Stimulated activated CD4-positive, alpha-beta T cell treated with anti-CD3 and anti-CD28 coated beads, TNF-alpha, amount 100 ng/mL, for 24 hours (primary cell): ENCODE measurements at places on chromosomes 13 and 19.
A peak's percentile ranks its signal among the peaks of the same experiment; 100 is the strongest.

DNA sequence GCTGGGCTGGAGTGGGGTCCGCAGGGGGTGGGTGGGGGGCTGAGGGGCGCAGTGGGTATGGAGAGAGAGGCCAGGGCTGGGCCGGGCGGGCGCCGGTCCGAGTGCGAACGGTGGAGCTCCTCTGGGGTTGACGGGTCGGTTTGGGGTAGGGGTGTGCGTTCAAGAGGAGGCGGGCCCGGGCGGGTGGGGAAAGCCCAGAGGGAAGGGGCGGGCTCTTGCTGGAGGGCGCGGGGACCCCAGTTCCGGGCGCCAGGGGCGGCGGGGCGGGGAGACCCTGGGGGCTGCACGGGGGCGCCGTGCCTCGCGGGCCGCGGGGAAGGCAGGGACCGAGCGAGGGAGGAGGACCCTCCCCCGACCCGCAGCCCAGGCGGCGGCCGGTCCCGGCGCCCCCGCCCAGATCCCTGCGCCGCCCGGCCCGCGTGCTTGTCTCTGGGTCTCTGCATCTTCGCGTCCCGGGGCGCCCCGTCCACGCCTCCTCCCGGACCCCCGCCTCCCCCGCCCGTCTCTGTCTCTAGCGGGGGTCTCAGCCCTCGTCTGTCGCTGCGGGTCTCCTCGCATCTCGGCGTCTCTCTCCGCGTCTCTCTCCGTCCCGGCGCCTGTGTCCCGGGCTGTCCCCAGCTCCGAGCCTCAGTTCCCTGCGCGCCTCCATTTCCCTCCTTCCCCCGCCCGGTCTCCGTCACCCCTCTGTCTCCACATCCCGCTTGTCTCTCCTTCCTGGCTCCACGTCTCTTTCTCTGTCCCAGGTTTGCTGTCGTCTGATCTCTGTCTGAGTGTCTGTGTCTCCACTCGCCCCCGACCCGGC, 8.3 kb upstream of the SHISA7 start:
- DNase-seq, result no peak

DNA sequence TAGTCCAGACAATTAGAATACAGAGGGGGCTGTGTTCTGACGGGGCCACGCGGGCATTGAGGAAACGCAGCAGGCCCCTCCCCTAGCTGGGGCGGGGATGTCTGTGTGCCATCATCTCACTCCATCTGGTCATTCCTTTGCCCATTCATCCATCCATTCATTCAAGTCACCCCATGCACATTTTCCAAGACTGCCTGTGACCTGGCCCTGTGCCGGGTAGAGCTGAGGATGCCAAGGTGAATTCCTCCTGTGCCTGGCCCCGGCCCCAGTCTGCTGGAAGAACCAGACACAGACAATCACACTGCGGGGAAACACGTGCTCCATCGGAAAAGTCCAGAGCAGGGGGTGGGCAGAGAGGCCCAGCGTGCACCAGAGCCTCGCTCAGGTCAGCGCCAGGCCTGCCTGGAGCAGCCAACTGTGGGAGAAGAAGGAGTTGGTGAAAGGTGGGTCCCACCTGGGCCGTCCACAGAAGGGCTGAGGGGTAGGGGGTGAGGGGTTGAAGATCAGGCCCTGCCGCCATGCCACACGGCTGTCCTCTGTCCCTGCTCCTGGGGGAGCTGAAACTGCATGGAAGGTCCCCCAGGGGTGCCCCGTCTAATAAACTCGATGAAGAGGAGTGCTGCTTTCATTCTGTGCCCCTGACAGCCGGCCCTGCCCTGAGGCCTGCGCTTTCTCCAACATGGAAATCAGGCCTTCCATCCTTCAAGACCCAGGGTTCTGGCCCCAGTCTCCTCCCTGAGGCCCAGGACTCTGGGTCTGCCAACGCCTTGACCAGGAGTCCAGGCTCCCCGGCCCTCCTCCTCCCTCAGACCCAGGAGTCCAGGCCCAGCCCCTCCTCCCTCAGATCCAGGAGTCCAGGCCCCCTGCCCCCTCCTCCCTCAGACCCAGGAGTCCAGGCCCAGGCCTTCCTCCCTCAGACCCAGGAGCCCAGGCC, 1.6 kb upstream of the CACNG6 start:
- DNase-seq, result no peak

DNA sequence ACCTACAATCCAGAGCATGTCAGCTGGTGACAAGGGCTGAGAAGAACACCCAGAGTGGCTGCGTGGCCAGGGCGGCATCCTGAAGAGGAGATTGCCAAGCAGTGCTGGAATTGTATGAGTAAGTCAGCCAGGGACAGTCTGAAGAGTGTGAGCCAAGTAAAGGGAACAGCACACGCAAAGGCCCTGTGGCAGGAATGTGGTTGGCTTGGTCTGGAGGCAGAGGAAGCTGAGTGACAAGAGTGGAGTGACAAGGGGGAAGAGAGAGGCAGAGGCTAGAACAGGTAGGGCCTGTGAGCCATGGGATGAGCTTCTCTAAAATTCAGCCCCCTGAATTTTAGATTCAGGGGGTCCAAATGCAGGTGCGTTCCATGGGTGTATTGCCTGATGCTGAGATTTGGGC, 53.7 kb upstream of the UQCRFS1 start:
- no peak for DNase-seq

GRCh38 chr19:30911491-30911890, 437.7 kb downstream of the TSHZ3 start:
- DNase-seq, result no peak

DNA sequence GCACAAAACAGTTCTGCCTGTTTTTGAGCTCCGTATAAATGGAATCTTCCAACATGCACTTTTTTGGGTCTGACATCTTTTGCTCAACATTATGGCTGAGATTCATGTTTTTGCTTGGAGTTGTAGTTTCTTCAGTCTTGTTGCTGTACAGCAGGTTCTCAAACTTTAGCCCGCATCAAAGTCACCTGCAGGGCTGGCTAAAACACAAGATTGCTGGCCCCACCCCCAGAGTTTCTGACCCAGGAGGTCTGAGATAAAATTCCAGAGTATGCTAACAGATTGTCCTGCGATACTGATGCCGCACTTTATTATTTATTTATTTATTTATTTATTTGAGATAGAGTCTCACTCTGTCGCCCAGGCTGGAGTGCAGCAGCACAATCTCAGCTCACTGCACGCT, 79.8 kb upstream of the WASF3 start:
- no peak for DNase-seq

DNA sequence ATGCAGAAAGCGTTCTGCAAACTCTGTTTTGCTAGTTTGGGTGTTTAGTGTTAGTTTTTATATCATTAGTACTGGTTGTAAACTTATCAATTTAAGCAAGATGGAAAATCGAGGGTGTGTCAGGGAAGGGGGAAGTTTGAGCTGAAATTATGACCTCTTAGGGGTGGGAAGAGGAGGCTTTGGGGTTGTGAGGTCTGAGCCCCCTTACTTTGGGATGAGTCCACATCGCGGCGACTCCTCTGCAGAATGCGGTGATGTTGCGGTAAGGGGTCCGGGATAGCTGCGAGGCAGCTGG, 743 bp upstream of the NDUFS7 start:
- no peak for DNase-seq

DNA sequence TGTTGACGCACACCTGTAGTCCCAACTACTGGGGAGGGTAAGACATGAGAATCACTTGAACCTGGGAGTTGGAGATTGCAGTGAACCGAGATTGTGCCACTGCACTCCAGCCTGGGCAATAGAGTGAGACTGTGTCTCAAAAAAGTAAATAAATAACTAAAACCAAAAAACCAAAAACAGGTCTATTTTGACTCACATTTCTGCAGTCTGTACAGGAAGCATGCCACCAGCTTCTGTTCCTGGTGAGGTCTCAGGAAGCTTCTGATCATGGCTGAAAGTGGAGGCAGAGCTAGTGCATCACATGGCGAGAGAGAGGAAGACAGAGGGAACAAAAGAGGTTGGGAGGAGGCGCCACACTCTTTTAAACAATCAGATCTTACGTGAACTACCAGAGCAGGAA, 142.5 kb downstream of the ITGBL1 start:
- no peak for DNase-seq

DNA sequence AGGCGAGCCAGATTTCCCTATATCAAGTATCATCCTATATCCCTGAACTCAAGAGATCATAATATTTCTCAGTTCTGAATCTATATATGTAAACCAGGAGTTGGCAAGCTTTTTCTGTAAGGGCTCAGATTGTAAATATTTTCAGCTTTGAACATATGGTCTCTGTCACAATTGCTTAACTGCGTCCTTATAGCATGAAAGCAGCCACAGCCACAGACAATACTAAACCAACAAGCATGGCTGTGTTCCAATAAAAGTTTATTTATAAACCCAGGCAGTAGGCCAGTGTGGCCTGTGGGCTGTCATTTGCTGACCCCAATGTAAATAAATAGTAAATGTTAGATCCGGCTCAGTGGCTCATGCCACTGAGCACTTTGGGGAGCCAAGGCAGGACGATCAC, 12.2 kb upstream of the MYH14 start:
- no peak for DNase-seq

GRCh38 chr19:29672319-29672932, 7.2 kb downstream of the PLEKHF1 start:
- no peak for DNase-seq

- DNase-seq, result no peak
Measured at GRCh38 chr13:30735025-30735871, at the start of gene ALOX5AP. Gene ALOX5AP, plus strand, starts transcription at chr13:30735543. Its CDS starts 63 bp downstream, at chr13:30735606.

- DNase-seq, result no peak
Measured at GRCh38 chr19:342128-342455, 2.5 kb downstream of the MIER2 start.

- DNase-seq, result no peak
Measured at GRCh38 chr13:100627120-100627519, 38.5 kb upstream of the GGACT start.

DNA sequence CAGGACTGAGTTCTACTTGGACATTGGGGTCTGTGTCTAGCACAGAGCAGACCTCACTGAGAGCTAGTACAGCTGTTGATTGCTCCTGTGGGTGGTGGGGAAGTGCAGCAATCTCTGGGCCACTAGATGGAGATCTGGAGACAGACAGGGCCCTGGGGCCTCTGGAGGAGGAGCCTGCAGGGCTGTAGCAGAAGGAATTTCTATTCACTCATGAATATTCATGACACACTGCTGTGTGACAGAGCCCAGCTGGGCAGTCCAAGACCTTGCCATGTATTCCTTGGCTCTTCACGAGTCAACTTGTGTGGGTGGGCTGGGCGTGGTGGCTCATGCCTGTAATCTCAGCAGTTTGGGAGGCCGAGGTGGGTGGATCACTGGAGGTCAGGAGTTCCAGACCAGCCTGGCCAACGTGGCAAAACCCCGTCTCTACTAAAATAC, 37.5 kb downstream of the SUGP2 start:
- peak; percentile 12 for DNase-seq
